ENCODE measurements at places on chromosomes 12 and 14.
A peak's percentile ranks its signal among the peaks of the same experiment; 100 is the strongest.

DNA sequence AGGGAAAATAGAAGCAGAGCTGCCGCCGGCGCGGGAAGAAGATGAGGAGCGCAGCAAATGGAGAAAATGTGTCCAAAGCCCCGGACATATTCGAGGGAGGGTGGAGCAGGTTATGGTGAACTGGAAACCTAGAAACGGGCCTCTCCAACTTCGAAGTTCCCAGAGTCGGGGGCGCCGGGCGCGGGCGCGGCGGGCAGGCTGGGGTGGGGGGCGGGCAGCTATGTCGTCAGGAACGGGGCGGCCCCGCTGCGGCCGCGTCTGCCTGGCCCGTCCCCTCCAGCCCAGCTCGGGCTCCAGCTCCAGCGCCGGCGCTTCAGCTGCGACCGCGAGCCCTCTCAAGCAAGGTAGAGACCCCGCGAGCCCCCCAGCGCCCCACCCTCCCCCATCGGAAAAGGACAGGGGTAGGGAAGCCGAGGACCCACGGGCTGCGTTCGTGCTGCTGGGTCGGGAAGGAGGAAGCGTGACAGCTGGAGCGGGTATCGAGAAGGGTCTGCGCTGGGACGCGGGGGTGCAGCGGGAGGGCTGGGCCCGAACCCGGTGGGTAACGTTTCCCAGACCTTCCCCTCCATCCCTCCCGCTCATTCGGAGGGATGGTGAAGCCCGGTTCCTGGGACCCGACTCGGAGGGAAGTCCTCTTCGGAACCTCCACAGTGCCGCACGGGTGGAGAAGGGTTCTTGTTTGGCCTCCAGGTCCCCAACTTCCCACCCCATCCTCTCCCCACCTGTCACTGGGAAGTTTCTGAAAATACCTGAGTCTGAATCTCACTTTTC is 1.0 kb downstream of the DGKA start:
- peak; percentile 41 for DNase-seq

DNA sequence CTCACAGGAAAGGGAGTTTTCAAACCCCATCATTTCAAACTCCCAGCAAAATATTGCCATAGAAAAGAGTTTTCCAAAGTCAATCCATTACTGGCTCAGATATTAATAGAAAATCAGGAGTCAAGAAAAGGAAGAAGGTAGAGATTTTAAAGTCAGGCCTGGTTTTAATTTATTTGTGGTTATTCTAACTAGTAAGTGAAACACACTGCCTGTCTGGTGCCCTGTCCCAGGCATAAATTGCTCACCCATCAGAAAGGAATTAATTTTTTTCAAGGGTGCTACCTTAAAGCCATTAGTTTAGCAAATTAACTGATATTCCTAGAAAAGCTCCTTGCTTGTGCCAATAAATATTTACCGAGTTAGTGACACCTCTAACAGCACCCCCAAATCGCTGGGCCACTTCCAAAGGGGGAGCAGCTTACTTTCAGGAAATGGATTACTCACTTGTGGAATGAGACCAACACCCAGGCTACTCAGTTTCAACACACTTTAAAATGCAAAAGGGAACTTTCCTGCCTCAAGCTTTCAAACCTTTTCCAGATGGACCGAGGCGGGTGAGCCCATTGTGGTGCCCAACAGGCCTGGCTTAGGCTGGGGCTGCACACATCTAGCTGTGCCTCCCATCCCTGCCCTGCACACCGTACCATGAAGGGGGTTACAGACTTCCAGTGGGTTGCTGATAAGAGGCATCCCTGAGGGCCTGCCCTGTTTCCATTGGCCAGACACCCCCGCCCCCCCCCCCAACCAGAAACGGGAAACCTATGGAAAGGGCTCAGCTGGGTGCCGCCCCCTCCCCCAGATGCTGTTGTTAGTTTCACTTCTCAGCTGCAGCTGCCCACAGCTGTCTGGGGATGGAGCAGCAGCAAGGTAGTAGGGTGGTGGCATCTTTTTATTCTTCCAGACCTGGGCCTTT is 117.2 kb downstream of the SAMD4A start:
- no peak for DNase-seq

GRCh38 chr12:104276273-104277131 is 27.0 kb upstream of the EID3 start:
- peak; percentile 98 for DNase-seq

- DNase-seq = no peak
These were observed 6.9 kb downstream of the RTRAF start for GRCh38 chr14:51996148-51996746.

DNA sequence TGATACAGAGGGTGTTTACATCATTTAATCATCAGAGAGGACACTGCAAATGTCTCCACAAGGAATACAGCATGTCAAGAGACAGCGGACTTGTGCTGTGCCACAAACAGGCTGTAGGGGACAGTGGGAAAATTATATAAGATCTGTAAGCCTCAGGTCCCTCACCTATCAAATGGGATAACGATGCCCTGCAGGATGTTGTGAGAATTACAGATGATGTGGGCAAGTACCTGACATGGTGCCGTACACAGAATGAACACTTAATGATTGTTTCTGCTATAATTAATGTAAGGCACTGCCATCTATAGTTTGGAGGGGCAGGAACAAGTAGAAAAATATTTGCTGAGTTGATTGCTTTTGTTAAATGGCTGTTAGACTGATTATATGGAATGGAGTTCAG is 81.9 kb upstream of the GTF2A1 start:
- DNase-seq = peak; percentile 69

DNA sequence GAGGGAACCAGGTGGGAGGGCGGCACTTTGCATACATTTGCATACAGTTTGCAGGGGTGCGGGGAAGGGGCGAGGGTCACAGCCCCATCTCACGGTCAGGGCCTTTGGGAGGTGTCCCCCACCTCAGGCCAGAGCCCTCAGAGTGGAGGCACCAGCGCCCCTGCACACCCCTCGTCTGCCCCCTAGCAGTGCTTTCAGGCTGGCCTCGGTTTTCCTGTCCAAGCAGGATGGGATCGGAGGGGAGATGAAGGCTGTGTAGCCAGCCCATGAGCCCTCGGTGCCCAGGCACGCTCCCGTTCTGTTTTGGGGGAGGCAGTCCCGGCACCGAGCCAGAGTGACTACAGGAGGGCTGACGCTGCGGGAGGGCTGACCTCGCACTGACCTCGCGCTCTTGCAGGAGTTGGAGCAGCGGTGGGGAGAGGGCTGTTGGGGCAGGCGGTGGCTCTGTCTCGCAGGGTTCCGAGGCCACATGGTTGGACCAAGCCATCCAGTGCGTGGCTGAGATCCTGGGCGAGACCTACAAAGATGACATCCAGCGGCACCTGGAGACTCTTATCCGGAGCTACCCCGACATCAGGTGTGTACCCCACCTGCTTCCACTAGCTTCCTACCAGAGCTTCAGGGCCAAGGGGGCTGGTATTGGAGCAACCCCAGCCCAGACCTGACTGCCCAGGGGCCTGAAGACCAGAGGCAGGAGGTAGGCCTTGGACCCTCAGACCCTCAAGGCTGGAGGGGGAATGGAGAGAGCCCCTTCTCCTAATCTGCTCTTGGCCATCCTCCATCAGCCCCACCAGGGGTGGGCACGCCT is 13.6 kb downstream of the EXOC3L4 start:
- DNase-seq = no peak

GRCh38 chr12:121533394-121534090 is 47.3 kb downstream of the KDM2B start:
- DNase-seq = no peak

DNA sequence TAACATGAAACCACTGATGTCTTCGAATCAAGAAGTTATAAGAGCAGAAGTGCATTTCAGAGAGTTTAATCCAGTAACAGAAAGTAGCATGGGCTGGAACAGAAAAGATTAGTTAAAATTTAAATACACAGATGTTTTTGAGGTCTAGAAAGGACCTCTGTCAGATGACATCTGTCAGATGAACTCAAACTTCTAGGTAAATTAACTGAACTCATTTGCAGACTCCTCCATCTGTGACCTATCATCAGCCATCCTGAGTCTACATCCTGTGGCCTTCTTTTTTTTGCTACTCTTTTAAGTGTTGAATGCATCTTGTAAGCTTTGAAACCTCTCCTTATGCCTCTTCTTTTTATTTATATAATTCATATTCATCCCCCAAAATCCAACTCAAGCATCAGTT is 53.3 kb downstream of the C2CD5 start:
- DNase-seq = no peak

DNA sequence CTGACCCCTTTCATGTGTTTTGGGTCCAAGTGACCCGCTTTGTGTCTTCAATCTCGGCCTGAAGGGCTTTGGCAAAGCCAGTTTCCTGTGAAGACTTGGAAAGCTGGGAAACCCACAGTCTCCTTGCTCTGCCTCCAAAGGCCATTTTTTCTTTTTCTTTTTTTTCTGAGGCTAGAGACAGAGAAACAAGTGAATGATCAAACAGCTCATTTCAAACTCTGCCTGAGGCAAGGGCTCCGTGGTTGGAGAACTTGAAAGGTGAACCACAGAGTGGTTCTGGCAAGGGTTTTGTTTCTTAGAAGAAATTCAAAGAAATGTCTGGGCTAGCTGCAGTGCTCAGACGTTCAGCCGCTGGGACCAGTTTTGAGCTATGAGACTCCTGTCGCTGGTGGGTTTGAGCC is 62.7 kb downstream of the ERH start:
- DNase-seq = no peak

GRCh38 chr12:64036414-64036813 is 185.7 kb downstream of the KICS2 start:
- DNase-seq = no peak

DNA sequence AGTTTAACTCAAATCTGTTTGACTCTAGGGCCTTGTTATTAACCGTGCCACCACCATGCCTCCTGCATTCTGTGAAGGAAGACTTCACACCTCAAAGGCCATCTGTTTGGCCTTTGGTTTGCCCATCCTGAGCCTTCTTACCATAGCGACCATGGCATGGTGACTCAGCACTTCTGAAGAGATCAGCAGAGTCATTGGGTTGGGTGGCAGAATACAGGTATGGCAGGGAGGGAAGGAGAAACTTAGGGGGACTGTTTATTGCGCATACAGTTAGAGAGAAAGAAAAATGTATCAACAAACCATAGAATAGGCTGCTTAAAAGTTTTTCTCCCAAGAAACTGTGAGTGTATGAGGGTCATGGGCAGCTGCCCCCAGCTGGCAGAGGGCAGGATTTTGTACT is 49.2 kb downstream of the DAD1 start:
- DNase-seq = no peak

GRCh38 chr14:51661504-51661903 is 9.8 kb downstream of the FRMD6 start:
- no peak for DNase-seq

DNA sequence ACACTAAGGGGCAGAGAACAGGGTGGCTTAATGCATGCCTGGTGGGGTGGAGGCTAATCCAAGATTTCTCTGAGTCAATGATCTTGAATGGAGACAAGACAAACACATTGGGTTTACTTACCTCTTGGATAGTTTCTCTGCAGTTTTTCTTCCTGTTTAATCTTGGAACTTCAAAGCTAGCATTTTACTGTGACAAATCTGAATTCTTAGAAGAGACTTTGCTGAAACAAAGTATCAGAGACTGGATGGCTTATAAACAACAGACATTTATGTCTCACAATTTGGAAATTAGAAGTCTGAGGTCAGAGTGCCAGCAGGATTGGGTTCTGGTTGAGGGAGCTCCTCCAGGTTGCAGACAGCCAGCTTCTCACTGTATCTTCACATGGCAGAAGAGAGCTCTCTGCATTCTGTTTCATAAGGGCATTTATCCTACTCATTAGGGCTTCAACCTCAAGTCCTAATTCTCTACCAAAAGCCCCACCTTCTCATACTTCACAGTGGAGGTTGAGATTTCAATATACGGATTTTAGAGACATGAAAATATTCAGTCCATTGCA is 921.8 kb downstream of the VRK1 start:
- no peak for DNase-seq

- DNase-seq = no peak
These were observed 27.1 kb downstream of the FAM222A start for GRCh38 chr12:109740694-109741245.

- DNase-seq = no peak
These were observed 59.9 kb upstream of the IFNG-AS1 start for GRCh38 chr12:67929384-67929772.

GRCh38 chr12:3381059-3382047 is 109.7 kb upstream of the PRMT8 start:
- no peak for DNase-seq

GRCh38 chr14:74105381-74105780 is 20.6 kb downstream of the LIN52 start:
- no peak for DNase-seq

- DNase-seq = no peak
These were observed 204.4 kb downstream of the FOXN3 start for GRCh38 chr14:89212386-89213235.

DNA sequence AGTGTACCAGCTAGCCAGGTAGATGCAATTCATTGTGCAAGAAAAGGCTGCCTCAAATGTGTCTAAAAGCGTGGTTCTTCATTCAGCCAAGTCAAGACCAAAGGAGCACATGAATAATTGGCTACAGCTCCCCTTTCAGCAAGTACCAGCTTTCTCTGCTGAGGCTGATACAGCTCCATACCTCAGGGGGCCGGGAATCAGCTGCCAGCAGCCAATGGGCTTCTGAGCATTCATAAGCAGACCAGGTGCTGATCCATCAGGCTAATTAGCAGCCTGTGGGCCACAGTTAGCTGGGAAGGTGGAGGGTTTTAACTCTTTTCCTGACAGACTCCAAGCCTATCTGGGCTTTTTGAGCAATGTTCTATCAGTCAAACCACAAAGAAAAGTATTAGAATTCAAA is 264.7 kb downstream of the APAF1 start:
- DNase-seq = peak; percentile 88

DNA sequence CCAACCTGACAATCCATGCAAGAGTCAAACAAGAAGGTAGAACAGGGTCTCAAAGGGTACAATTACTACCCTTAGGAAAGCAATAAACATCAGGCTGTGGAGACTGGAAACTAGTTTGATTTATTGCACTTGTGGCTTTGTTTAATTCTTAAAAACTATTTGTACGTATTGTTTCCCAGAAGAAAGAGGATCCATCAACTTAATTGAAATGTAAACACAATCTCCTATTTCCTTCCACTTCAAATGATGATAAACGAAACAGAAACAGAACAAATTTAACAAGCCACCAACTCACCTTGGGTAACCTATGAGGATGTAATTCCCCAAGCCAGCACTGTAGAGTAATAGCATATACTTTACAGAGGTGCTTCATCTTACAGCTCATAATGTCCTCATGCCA is 8.0 kb downstream of the STXBP6 start:
- DNase-seq = peak; percentile 82

DNA sequence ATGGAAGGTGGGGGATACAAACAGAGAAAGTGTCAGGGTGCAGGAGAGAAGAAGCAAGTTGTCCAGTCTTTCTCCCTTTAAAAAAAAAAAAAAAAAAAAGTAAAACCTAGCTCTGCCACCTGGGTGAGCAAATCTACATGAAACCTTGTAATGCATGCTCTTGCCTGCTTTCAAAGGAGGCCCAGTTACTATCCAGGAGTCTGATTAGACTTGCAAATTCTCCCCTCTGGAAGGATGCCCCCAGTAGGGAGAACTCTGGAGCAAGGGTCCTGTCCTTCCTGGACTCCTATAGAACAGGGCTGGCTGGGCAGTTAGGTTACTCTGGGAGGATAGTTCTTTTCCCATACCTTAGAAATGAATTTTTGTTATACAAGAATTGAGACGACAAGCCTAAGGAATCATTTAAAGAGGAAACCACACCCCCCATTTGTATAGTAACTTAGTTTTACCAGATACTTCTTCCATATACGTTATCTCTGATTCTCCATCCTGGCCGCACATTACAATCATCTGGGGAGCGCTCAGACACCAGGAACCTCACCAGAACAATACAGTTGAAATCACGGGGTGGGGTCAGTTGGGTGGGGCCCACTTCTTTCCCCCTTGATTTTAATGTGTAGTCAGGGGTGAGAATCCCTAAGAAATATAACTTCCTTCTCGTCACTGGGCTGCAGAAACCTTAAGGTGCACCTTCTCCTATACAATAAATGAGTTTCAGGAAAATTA is 30.5 kb downstream of the RAB35 start:
- DNase-seq = no peak

- DNase-seq = no peak
These were observed 369 bp downstream of the DEPDC4 start for GRCh38 chr12:100266585-100266834.

Measured in NCI-H1417 (cell line).